Amniotic stem cell (primary cell): ENCODE measurements at places on chromosomes 1 and 21.

DNA sequence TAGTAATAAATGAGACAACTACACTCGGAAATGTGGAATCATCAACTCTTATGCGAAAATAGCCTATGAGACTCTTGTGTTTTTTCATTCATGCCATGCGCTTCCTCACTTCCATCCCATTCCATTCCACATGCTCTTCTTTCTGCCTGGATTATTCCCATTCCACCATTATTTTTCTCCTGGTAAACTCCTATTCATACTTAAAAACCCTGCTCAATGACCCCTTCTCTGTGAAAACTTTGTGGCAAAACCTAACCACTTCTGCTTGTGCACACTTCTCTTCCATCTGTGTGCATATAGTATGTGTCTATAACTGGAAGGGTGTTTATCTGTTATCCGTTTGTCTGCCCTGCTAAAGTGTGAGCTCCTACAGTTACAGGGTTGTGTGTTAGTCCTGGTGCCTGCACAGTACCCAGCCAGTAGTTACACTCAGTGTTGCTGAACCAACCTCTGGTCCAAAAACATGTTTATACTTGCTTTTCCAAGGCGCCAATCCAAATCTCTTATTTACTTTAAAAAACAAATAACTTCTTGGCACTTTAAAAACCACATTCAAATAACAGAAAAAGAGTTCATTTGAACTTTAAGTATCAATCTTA is 10.7 kb downstream of the EPHX1 start:
- DNase-seq: no peak

DNA sequence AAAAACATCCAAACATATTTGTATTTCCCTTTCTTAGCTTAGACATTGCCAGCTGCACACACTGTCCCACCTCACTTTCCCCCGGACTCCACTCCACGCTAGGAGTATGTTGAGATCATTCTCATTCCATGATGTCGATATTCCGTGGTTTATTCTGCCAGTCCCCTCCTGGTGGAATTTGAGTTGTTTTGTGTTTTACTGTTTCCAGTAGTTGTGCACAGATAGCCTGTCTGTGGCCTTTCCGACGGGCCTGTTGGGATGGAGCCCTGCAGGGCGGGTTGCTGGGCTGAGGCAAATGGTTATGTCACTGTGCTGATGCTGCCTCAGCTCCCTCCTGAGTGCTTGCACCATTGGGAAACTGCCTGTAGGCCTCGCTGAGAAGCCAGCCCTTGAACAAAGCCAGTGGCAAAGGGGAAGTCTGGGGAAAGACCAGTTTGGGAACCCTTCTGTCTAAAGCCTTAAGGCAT is 12.8 kb downstream of the TRAPPC10 start:
- DNase-seq: no peak

GRCh38 chr1:2641381-2642130 is 8.7 kb upstream of the MMEL1 start:
- DNase-seq: no peak

DNA sequence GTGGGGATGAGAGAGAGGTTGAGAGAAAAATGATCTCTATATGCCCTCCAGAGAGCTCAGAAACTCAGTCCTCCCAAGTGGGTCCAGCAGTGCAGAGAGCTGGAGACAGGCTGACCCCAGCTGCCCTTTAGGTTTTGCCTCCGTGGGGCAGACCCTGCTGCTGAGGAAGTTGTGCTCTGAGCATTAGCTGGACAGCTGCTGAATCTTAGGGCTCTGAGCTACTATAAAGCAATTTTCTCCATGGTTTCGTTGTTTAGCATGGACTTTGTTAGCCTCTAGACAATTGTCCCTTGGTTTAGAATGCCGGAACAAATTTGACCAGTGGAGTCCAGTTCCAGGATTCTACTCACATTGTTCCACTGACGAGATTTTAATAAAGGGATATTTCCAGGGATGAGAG is 22.1 kb downstream of the BATF3 start:
- DNase-seq: no peak

GRCh38 chr1:55997536-55997935 is 581.8 kb downstream of the PLPP3 start:
- DNase-seq: no peak

- DNase-seq: peak; percentile 34
These were observed at the start of gene PPT1 for GRCh38 chr1:40096977-40097782. TSS of gene PPT1 (minus strand) at chr1:40097252. CDS start at chr1:40097238, 14 bp downstream.

DNA sequence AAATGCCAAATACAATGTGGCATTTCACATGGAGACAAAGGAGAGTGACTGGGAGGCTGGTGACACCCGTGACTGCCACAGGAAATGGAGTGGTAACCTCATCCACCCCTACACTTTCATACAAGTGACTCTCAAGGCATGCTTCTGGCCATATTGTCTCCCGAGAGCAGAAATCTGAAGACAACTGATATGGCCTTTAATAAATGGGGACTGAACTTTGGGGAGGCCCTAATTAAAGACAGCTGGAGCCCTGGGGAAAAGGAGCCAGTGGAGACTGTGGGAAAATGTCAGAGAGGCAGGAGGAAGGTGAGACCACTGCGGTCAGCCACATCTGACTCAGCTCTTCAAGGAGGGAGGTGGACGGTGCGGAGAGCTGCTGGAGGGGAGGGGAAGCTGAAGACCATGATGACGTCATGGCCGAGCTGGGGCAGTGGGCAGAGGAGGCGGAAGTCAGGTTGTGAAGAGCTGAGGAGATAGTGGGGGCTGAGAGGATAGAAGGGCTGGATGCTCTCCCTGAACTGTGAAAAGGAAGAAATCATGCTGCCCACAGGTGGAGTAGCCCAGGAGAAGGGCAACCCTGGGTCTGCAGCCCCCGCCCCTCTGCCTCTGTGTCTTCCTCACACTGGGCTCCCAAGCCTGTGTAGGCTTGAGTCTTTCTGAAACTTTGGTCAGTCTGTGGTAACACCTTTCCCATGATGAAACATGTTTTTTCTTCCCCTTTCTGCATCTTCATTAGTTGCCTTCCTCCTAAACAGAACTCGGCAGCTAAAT is 14.0 kb upstream of the NCF2 start:
- peak; percentile 50 for DNase-seq

- no peak for DNase-seq
These were observed 62.1 kb downstream of the PLPPR4 start for GRCh38 chr1:99326215-99326949.

DNA sequence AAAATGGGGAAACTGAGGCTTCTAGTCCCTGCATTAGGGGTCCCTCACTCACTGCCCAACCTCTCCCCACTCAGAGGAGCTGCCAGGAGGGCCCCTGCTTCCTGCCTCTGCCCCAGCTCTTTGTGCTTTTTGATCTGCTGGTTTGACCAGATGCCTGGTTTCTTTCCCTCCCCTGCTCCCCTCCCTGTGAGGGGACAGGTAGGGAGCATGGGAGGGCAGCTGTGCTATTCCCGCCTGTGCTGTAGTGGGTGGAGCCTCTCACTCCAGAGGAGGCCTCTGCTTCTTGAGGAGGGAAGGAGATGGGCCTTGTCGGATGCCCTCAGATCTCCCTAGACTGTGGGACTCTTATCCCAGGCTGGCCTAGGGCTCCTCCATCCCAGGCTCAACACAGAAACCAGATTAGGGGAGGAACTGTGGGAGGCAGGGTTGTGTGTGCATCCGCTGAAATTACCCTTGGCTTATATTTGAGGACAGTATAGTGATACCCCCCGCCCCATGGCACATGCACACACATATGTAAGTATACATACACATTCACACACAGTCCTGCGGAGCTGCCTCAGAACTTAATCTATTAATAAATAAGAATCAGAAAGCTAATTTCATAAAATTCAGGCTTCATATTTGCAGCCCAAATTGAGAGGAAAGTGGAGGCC is 4.6 kb downstream of the BOLA1 start:
- no peak for DNase-seq

DNA sequence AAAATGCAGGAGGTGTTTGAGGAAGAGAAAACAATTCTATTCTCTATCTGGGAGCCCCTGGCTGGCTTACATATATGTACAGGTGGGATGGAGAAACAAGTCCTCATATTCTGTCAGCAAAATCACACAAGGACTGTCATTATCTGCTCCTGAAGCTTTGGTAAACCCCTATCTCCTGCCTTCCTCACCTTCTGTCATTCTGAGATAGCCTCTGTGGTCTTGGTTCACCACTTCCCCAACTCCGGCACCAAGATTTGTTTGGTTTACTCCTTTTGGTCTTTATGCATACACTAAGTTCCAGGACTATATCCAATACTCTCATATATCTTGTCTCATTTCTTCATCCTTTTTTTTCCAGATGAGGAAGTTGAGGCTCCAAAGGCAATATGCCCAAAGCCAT is 551.1 kb downstream of the PLPP3 start:
- no peak for DNase-seq

GRCh38 chr1:5099558-5099957 is 445.1 kb downstream of the AJAP1 start:
- no peak for DNase-seq

DNA sequence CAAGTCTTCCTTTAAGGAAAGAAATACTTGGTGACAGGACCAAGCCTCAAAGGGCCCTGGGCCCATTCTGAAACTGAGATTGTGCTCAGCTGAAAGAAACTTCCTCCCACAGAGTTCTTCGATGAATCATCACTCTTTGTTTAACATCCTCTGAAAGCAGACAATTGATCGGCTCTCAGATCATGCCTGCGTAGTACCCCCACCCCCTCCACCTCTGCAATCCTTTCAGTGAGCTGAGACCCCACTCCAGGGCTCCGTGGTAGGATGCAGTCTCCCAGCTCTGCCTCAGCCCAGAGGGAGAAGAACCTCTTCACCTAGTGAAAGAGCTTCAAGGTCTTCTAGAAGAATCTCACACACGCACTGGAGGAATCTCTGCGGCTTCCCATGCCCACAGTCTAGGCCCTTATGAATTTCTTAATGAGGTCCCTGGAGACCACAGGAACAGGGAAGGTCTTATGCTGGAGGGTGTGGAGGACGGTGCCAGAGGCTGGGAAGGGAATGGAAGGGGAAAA is 104.9 kb upstream of the SOD1 start:
- DNase-seq: no peak

DNA sequence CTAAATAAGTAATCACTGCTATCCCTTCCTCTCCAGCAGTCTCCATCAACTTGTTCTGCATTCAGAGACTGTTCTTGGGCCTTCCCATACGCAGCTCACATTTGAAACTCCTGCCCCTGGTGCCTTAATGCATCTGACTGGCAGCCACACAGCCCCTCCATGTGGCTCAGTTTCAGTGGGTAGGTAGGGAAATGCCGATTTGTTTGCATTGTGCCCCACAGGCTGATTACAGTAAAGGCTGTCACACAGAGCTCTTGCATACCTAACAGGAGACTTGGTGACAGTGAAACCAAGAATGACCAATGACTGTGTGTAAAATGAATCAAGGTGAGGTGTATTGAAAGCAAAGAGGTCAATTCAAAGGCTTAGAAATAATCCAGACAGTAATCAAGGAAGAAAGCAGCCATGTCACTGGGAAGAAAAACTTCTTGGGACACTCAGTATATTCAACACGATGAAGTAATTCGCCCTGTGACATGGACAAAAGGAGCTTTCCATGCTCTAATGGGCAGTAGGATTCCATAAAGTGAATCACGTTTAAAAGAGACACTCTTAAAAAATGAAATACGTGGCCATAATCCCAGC is 12.7 kb upstream of the B3GALNT2 start:
- DNase-seq: no peak

GRCh38 chr21:28590026-28590425 is 402.7 kb downstream of the LTN1 start:
- no peak for DNase-seq

- DNase-seq: no peak
These were observed 1.1 kb upstream of the PRRX1 start for GRCh38 chr1:170662561-170663403.

- DNase-seq: no peak
These were observed 411.3 kb downstream of the DISC1 start for GRCh38 chr1:232037774-232038388.

GRCh38 chr1:213977486-213977842 is 10.3 kb upstream of the PROX1 start:
- no peak for DNase-seq

DNA sequence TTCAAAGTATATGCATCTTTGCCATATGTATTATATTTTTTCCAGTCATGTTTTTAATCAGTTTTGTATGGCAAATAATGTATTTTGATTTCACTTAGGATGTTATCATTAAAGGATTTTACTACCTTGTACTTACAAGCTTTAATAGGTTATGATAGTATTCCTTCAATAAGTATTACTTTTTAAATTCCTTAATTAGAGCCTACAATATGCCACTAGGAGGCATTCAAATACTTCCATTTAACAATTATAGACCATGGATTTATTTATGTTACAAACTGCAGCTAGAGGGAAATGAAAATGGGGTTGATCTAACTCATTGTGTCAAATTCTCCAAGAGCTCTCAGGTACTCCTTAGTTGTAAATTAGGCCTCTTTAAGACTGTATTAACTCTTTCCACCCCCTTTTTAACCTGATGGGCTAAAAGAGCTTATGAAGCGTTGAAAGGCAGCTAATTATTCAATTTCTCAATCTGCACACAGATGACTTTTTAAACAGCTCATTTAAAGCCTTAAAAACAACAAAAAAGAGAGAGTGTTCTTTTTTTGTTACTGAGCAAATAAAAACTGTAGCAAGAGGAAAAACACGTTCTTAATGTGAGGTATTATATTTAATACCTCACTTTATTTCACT is 156.2 kb downstream of the DENND1B start:
- no peak for DNase-seq

- DNase-seq: no peak
These were observed 2.2 kb downstream of the CZIB start for GRCh38 chr1:53218201-53218600.
